ENCODE measurements at places on chromosomes 16 and 17.

- DNase-seq, result no peak
Observed at GRCh38 chr17:49484588-49484987, 10.5 kb upstream of the NGFR start.

- no peak for DNase-seq
Observed at GRCh38 chr17:51971121-51971520, 187.4 kb downstream of the CA10 start.

GRCh38 chr17:73211745-73212144, 18.9 kb downstream of the COG1 start:
- no peak for DNase-seq

DNA sequence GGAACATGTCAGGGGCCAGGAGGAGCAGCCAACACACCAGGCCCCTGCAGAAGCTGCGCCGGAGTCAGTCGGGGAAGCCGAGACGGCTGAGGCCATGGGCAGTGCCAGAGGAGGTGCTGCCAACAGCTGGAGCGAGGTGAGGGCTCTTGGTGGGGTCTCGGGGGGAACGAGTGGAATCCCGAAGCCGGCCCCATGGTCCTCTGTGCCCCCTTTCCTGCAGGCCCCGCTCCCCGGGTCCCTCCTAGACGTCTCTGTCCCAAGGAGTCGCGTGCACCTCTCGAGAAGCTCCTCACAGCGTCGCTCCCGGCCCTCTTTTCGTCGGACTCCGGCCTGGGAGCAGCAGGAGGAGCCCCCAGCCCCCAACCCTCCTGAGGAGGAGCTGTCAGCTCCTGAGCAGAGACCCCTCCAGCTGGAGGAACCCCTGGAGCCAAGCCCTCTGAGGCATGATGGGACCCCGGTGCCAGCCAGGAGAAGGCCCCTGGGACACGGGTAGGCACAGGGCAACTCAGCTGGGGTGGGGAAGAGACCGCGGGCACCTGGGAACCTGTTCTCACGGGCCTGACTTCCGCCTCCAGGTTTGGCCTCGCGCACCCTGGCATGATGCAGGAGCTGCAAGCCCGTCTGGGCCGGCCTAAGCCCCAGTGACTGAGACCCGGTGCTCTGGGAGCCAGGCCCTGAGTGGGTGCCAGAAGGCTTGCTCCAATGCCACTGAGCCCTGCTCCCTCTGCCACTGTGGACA, 3.6 kb downstream of the APOBR start:
- no peak for DNase-seq

- no peak for DNase-seq
Observed at GRCh38 chr16:1348926-1349325, 2.8 kb downstream of the TSR3 start.

DNA sequence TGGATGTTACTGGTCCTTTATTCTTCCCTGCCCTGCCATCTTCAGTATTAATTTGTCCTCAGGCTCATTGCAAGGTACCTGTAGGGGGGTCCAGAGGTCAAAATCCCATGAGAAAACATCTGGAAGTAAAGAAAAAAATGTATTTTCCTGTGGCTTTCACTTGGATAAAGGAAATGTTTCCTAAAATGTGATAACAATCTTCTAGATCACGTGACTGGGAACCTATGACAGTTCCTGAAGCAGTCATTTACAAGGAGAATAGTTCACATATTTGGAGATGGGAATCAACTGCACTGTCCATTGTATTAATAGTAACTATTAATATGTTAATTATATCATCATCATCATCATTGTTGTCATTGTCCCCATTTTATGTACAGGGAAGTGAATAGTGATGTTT, 915.1 kb upstream of the EEF2KMT start:
- no peak for DNase-seq

DNA sequence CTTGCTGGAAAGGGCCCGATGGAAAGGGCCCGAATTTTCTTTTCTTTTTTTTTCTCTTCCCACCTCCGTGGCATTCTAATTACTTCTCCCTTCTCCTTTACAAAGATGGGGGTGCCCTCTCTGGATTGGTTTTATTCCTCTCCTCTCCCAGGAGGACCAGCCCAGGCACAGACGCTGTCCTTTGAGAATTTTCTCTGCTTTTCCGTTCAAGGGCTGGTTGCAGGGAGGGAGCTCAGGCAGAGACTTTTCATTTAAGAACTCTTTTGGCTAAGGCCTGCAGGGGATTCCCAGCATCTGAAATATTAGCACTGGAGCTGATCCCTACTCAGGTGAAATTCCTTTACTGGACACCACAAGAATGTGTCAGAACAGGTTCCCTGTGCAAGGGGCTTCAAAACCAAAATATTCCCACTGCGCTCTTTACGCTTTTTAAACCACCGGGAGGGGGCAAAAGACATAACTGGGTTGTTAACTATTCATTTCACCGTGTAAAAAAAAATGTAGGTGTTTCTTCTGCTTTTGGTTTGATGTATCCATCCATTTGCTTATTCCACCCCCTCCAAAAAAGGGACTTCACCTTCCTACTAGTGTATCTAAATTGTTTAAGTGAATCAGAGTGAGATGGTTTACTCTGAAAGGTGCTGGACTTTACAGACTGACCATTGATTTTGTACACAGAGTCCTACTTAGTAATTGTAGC, 1.4 kb downstream of the NFAT5 start:
- peak; percentile 43 for DNase-seq

GRCh38 chr17:4703330-4703691, 626 bp downstream of the PELP1 start:
- DNase-seq, result no peak

DNA sequence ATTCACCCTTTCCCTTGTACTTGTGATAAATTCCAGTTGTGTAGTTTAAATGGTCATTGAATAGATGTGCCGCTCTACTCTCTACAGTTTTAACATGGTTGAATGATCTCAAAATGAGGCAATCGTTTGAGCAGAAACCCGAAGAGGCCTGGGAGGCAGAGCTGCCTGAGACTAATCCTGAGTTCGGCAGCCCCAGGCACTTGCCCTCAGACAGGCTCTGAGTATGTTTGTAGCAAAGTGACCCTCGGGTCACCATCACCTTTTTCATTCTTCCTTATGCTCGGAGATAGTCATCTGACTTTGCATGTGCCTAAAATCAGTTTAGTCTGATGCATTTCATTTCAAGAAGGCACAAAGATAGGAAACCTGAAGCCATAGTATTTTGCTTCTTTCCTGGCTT, 184.0 kb upstream of the RBFOX1 start:
- no peak for DNase-seq

DNA sequence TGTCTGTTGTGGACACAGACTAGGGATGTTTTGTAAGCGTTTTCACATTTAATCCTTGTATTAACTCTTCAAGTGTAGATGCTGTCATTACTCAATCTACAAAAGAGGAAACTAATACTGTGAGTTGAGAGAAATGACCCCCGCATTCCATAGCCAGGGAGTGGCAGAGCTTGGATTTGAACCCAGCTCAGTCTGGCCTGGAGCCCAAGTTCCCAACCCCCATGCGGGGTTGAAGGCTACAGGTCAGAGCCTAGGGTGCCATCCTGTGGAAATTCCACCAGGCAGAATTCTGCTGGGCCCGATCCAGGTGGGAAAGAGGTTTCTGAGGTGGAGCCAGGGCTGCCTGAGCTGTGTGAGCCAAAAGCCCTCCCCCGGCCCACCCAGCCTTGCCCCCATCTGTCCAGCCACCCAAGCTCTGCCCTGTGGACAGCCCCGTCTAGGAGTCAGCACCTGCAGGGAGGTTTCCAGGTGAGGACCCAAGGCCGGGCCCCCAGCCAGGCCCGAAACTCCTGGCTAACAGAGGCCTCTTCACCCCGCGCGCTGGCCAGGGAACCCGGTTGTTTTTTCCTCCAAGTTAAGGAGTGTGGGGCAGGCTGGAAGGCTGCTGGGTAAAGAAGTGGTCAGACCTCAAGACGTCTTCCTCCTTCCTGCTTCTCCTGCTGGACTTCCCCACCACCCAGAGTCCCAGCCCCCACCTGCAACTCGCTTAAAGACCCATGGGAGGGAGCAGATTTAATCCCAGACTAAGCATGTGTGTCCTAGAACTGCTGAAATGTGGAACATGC, 5.7 kb downstream of the MMP15 start:
- no peak for DNase-seq

DNA sequence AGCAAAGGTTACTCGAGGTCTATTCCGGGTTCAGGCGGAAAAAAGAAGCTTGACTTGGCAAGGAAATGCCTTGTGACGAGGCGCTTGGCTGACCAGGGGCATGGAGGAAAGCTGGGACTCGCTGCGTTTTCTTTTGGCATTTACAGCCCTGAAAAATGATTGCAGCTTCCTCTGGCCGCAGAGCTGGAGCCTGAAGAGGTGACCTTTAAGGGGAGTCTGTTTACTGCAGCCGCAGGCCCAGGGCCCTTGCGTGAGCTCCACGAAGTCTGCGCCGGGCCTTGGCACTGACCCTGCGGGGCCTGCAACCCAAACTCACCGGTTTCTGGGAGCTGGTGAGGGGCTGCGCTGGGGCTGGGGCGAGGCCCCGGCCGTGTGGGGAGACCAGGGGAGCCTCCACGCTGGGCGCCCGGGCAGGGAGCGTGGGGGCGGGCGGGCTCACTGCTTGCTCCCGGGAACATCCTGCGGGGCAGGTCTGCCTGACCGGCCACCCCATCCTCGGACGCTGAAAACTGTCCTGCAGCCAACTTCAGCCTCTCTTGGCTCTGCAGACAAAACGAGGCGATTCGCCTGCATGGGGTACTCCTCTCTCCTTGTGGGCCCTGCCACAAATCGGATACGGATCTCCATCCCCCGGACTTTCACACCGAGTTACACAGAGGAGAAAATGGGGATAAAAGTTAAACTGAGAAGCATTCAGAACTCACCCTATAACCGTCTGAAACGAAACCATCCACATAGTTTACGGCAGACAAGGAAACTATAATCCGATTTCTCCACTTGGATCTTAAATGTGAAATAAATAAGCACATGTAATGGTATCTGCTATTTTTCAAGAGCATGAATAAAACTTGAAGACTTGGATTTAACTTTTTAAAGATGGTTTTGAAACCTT, 206.3 kb upstream of the FOXF1 start:
- DNase-seq, result no peak

DNA sequence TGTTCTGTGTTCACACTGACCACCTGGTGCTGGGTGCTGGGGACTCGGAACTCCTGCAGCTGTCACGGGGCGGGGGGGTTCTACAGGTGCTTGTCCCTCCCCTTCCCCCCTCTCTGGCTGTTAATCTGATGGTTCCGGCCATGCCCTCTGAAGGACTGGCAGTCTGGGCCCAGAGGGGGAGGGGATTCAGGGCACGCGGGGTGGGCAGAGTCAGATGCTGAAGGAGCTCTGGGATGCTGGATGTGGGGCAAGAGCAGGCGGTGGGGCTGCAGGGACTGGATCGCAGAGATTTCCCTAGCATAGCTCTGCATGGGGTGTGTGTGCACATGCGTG, 5.4 kb upstream of the TBX21 start:
- DNase-seq, result no peak

- DNase-seq, result no peak
Observed at GRCh38 chr16:87611456-87611855, 9.1 kb downstream of the JPH3 start.

Data from NCI-H526 treated with DMSO at 0.1 percent for 48 hours (cell line).